ENCODE measurements at places on chromosomes 12 and 14. TPM values are rescaled to one million over a fixed set of nuclear protein-coding genes. Genes with fewer than 3 reads are reported as not detected.

DNA sequence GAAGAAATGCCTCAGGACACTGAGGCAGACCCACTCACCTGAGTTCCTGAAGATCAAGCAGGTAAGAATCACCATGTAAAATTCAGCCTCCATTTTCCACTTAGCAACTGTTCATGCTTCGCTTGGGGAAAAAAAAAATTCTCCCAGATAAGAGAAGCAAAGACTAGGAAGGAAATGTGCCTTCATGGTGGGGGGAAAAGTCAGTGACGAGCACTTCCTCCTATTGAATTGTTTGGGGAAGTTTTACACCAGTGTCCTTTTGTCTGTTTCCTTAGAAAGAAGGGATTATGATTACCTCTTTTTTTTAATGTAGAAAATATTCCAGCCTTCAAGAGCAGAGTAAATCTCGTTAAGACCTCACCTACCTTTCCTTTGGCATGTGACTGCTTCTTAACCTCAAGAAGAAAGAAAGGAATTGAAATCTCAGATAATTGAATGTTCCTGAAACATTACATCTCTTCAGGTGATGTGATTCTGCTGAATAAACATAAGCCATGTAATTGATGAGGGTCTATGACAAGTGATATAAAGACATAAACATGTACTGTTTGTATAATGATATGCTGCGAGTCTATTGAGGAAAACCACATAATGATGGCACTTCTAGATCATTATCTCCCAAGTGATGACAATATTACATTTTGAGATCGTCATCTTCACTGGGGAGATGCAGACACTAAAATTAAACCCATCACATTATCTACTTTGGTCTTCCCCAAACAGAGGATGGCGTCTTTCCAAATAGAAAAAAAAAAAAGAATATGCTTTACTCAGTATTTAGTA, at the start of gene PTPRB:
TSS of gene PTPRB (minus strand) at position 127 of the 783 bp plus-strand sequence. CDS start at position 93, 34 bp downstream.
- H3K4me1 ChIP-seq: no peaks in the 10 kb centered on the region
- DNase-seq: no peak
- peak within 1 kb of the TSS; percentile 82 for H3K27ac ChIP-seq
- no peaks in the 10 kb centered on the region for H3K27me3 ChIP-seq

DNA sequence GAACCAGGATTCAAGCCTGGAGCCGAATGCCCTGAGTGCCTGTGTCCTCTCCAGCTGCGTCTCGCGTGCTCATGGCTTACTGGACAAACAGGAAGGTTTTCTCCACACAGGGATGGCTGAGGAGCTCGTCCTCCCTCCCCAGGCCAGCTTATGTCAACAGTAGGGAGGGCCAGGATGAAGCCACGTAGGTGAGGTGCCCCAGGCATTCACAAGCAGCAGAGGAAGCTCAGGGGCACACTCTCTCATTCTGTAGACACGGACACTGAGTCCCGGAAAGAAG, 49.3 kb downstream of the TRPV4 start:
- no peaks in the 10 kb centered on the region for H3K4me1 ChIP-seq
- DNase-seq: no peak
- H3K4me3 ChIP-seq: no peak overlapping the region
- H3K27me3 ChIP-seq: no peaks in the 10 kb centered on the region
- H3K27ac ChIP-seq: no peak overlapping the region

The COX6A1 gene
- 480 TPM for polyA plus RNA-seq

The SIX6 gene
- not detected for polyA plus RNA-seq

The ANO2 gene
- 3.5 TPM for polyA plus RNA-seq

GRCh38 chr14:29810064-29810463, 117.6 kb downstream of the PRKD1 start:
- no peaks in the 10 kb centered on the region for H3K4me1 ChIP-seq
- DNase-seq: no peak
- no peaks in the 10 kb centered on the region for H3K27me3 ChIP-seq
- H3K36me3 ChIP-seq: no peaks in the 10 kb centered on the region
- H3K27ac ChIP-seq: no peak overlapping the region
- no peak overlapping the region for H3K4me3 ChIP-seq

Measured in spleen (tissue), 13 donors.